ENCODE measurements at places on chromosomes 7 and 10.

- DNase-seq: no peak
Observed at GRCh38 chr7:67251986-67252558, 255.4 kb downstream of the TYW1 start.

DNA sequence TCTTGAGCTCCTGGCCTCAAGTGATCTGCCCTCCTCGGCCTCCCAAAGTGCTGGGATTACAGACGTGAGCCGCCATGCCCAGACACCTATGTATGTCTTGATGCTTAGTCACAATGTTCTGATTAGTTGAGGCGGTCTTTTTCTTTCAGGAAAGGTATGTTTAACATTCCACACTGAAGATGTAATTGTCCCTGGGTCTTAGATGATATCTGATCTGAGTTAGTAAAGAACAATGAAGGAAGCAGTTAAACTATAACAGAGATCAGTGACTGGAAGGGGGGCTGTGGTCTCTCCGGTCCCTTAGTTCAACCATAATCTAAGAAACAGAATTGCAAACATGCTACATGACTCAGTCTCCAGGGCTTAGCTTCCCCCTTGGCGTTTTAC is 31.5 kb upstream of the SH2D4B start:
- no peak for DNase-seq

- DNase-seq: no peak
Observed at GRCh38 chr7:23027261-23027660, 13.3 kb upstream of the HYCC1 start.

DNA sequence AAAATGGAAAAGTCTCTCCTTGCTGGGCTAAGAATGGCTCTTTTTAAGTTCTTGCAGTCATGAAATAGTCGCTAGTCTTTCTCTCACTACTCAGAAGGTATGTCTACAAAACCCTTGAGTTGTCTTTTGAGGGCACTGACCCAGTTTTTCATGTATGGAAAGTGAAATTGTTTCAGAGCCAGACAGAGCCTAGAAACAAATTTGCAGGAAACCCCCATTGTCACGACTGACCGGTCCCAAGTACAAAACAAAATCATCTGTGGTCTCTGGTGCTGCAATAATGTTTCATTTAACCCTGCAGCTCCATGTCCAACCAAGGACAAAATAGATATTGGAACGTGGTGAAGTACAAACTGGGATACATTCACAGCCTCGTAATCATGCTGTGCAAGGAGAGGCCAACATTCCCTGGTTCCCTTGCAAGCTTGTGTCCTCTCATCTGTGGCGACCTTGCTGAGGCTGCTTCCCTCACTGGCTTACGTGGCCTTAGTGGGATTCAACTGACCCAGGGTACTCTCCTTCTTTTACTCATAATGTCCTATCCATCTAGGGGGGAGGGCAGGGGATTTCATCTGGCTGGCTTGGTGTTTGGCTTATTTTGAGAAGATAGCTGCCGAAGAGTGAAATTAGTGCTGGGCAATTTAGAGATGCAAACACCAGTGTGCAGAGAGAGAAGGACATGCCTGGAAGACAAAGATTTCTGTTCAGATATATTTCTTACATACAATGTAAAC is 172.5 kb downstream of the IPMK start:
- DNase-seq: no peak

- no peak for DNase-seq
Observed at GRCh38 chr10:12529976-12530375, 180.6 kb downstream of the CAMK1D start.

DNA sequence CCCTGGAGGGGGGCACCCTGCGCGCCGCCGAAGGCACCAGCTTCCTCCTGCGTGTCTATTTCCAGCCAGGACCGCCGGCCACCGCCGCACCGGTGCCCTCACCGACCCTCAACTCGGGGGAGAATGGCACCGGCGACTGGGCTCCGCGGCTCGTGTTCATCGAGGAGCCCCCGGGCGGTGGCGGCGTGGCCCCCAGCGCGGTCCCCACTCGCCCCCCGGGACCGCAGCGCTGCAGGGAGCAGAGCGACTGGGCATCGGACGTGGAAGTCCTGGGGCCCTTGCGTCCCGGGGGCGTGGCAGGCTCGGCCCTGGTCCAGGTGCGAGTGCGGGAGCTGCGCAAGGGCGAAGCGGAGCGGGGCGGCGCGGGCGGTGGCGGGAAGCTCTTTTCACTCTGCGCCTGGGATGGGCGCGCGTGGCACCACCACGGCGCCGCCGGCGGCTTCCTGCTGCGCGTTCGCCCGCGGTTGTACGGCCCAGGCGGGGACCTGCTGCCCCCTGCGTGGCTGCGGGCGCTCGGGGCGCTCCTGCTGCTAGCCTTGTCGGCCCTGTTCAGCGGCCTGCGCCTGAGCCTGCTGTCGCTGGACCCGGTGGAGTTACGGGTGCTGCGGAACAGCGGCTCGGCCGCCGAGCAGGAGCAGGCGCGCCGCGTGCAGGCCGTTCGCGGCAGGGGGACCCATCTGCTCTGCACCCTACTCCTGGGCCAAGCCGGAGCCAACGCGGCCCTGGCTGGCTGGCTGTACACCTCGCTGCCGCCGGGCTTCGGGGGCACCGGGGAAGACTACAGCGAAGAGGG is 594 bp downstream of the CNNM1 start:
- DNase-seq: peak; percentile 87

DNA sequence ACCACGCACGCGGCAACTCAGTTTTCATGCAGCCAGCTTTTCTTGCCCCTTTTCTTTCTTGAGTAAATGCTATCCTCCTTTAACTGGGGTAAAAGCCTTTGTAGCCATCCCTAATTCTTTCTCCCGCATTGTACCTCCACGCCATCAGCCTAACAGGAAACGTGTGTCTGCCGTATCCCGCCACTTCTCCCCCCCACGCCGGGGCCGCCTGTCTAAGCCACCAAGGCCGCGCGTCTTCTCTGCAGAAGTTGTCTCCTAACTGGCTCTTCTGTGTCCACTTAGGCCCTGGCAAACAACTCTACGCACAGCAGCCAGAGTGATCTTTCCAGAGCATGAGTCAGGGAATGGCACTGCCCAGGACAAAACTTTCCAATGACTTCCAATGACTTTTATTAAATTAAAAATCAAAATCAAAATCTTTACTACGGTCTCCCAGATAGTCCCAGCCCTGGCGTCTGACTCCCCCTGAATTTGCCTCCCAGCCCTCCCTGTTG is 74.6 kb downstream of the XRCC2 start:
- no peak for DNase-seq

- peak; percentile 14 for DNase-seq
Observed at GRCh38 chr7:93147363-93147762, 822 bp downstream of the SAMD9L start.

GRCh38 chr10:71080381-71081228 is 131.8 kb upstream of the UNC5B start:
- DNase-seq: peak; percentile 60

- peak; percentile 79 for DNase-seq
Observed at GRCh38 chr7:28922624-28923331, 35.4 kb downstream of the TRIL start.

GRCh38 chr10:61835946-61836887 is 65.3 kb upstream of the ARID5B start:
- DNase-seq: no peak

DNA sequence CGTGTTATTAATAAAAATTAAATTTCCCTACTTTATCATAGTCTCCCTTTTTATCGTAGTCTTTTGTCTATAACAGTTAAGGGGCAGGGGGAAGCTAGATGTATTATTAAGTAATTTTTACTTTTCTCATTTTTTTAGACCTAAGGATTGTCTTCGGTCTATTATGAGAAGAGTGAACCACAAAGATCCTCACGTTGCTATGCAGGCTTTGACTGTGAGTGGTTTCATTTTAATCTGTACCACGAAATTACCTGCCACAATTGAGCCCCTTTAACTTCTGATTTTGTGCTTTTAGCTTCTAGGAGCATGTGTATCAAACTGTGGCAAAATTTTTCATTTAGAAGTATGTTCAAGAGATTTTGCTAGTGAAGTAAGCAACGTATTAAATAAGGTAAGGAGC is 40.6 kb downstream of the STAM start:
- no peak for DNase-seq

DNA sequence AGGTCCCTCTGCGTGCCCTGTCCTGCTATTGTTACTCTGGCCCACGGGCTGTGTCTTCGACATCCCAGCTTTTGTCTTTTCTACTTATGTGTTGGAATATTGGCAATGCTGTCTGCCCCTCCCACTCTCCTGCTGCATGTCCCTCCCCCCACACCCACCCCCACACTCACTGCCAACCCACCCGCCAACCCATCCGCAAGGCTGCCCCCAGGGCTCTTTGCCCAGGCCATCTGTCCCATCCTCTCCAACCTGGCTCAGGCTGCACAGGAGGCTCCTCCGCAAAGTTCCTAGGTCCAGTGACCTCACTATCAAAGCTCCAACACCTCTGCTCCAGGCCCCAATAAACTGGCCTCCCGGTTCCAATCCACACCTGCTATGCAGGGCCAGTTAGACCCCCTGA is 167.1 kb upstream of the PRR15 start:
- no peak for DNase-seq

- DNase-seq: no peak
Observed at GRCh38 chr7:28954946-28955345, 3.2 kb downstream of the TRIL start.

- DNase-seq: no peak
Observed at GRCh38 chr7:100719523-100720278, 567 bp upstream of the EPO start.

- DNase-seq: no peak
Observed at GRCh38 chr10:35564341-35564968, 40.7 kb upstream of the GJD4 start.

Data from retina (tissue), 1 donor.